ENCODE measurements at places on chromosomes 12 and 14.
A peak's percentile ranks its signal among the peaks of the same experiment; 100 is the strongest.

DNA sequence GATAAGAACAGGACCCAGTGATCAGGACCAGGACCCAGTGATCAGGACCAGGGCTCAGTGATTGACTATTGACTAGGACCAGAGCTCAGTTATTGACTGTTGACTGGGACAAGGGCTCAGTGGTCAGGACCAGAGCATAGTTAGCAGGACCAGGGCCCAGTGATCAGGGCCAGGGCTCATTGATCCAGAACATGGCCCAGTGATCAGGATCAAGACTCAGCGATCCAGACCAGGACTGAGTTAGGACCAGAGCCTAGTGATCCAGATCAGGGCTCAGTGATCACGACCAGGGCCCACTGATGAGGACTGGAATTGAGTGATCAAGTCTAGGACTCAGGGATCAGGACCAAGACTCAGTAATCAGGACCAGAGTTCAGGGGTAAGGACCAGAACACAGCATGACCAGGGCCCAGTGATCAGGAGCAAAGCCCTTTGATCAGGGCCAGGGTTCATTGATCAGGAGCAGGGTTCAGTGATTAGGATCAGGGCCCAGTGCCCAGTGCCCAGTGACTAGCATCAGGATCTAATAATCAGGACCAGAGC, 176.0 kb downstream of the TMEM121 start:
- no peak for DNase-seq

DNA sequence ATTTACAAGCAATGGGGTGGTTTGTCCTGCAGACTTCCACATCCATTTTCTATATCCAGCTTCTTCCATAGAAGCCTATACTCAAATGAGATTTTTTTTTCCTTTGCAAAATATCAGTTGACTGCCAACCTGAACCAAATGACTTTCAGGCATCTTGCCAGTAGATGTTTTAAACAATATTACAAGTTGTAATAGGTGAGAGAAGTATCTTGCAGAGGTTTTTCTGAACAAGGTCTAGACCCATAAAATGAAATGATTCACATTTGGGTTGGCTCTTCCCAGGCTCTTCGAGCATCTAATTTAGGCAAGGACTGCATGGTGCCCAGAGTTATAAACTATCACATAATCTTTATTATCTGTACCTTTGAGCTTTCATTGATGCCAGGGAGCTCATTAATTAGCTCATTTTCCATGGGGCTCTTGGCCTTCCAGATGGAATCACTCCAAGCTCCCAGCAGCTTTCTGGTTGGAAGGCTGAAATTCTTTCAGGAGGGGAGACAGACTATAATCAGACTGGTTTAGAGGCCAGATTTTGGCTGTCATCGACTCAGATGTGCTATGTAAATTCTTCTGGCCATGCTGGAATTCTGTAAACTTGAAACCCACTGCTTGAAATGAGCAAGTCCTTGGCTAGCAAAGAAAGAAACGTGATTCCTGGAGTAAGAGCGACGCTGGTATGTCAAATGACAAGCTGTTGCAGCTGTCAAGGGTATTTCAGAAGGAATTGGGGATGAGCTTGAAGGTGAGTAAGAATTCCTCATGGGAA, 32.2 kb upstream of the DICER1 start:
- no peak for DNase-seq

GRCh38 chr14:54343272-54344121, 53.3 kb upstream of the CDKN3 start:
- DNase-seq, result no peak

DNA sequence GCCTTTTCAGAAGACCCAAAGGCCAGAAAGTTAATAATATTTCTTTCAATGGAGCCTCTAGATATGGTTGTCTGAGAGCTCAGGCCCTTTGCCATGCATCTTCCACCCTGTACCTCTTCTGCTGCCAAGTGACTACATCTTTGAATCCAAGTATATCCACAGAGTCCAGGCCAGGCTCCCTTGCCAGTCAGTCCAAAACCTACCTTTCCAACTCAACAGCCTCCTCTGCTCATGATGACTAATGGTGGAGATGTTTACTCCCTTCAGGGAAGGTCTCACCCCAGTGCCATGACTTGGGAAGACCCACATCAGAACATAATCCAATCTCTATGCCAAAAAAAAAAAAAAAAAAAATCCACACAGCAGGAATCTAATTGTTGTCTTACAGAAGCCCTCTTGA, 20.4 kb downstream of the TTC9 start:
- DNase-seq, result no peak

- peak; percentile 17 for DNase-seq
Measured at GRCh38 chr12:111201036-111201435, 167.9 kb downstream of the PHETA1 start.

GRCh38 chr12:33828326-33828725, 194.0 kb upstream of the ALG10 start:
- no peak for DNase-seq

DNA sequence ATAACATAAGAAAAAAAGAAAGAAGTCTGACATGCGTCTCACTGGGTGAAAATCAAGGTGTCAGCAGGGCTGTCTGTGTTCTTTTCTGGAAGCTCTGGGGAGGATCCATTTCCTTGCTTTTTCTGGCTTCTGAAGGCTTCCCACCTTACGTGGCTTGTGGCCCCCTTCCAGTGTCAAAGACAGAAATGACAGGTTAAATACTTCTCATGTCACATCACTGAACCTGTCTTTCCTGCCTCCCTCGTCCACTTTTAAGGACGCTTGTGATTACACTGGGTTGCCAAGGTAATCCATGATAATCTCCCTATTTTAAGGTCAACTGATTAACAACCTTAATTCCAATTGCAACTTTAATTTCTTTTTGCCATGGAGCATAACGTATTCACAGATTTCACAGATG, 4.6 kb upstream of the PHC1 start:
- peak; percentile 40 for DNase-seq

DNA sequence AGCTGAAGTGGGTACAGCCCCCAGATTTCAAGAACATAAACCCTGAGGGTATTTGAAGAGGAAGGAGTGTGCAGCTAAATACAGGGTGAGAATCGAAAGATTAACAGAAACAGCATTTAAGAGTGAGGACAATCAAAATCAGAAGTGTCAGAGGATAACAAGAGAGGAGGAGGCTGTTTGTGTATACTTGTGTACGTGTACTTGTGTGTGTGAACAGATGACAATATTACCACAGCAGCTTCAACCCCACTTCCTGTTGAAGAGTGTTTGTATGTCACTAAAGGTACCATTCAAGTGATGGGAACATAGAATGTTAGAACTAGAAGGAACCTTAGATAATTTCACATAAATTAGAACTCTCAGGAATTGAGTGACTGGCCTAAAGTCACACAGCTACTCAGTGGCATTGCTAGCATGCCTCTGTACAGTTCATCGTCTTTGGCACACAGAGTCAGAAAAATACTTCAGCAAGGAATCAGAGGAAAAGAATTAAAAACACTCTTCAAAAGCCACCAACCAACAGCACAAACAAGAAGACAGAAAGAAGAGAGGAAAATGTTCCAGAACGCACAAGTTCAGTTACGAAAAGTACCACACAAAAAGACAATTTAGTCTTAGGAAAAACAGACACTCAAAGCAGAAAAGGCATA, 164.3 kb upstream of the BCL2L14 start:
- DNase-seq, result no peak

- DNase-seq, result no peak
Measured at GRCh38 chr14:56902385-56902784, 92.1 kb upstream of the OTX2 start.

DNA sequence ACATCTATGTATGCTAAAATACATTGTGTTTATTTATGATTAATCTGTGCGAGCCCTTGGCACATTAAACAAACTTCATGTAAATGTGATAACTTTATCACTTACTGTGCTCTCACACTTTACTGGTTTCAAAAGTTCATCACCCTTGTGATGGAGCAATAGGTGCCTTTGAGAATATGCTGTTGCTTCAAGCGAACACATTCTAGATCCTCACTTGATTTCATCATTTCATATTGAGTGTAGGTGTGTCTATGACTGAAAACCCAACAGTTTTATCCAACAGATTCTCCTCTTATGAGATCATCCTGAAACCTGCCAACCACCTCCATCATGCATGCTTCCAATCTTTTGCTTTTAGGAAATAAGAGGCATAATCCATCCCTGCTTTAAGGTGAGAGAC, 854.4 kb downstream of the TMEM121 start:
- no peak for DNase-seq

GRCh38 chr12:65156366-65156841, 13.0 kb upstream of the LEMD3 start:
- no peak for DNase-seq

GRCh38 chr12:546920-547845, 87.4 kb downstream of the B4GALNT3 start:
- peak; percentile 72 for DNase-seq

GRCh38 chr12:78977304-78977867, 112.8 kb downstream of the SYT1 start:
- peak; percentile 19 for DNase-seq

DNA sequence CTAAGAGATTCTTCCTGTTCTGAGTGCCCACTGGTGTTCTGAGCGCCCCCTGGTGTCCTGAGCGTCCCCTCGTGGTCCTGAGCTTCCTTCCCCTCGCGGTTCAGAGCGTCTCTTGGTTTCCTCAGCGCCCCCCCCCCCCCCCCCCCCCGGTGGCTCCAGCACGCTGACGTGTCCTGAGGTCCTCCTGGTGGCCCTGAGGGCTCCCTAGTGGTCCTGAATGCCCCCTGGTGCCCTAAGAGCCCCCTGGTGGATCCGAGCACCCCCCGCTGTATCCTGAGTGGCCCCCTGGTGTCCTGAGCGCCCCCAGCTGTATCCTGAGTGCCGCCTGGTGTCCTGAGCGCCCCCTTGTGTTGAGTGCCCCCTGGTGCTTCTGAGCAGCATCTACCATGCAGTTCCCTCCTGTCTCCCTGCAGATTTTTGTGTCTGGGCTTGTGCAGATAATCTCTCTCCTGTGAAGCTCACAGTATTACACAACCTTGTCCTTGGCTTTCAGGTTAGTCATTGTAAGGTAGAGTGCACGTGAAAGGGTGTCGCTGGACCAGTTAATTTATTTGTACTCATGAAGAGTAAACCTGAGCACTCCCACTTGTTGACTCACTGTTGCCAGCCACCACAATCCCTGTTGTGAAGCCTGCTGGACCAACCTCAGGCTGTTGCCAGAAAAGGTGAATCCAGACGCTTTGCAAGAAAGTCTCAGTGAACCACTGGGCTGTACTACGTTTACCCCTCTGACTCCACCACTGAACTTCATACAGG, 1168.4 kb downstream of the TMEM121 start:
- no peak for DNase-seq

DNA sequence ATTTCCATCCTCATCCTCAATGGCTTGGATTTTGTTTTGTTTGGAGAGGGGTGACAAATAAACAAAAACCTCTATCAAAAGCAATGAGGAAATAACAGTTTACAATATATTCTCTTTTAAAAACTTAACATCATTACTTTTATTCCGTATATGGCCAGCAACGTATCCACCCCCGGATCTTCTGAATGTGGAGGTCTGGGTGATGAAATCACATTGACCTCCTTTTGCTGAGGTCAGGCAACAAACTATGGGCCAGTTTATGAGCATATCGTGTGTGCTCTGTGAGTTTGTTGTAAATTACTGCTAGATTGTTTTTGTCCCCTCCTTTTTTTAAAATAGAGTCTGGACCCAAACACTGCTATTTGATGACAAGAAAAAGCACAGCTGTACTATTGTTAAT, 178.1 kb downstream of the BCAT1 start:
- no peak for DNase-seq
